Activated T-cell treated with anti-CD3 and anti-CD28 coated beads, Interleukin-2, amount 50 U/mL, for 1 hour (primary cell): ENCODE measurements at places on chromosomes 5 and 9.

- no peak for DNase-seq
Observed at GRCh38 chr9:129776566-129776937, 23.7 kb upstream of the PTGES start.

GRCh38 chr5:73322437-73323076, 126.0 kb downstream of the FOXD1 start:
- no peak for DNase-seq

DNA sequence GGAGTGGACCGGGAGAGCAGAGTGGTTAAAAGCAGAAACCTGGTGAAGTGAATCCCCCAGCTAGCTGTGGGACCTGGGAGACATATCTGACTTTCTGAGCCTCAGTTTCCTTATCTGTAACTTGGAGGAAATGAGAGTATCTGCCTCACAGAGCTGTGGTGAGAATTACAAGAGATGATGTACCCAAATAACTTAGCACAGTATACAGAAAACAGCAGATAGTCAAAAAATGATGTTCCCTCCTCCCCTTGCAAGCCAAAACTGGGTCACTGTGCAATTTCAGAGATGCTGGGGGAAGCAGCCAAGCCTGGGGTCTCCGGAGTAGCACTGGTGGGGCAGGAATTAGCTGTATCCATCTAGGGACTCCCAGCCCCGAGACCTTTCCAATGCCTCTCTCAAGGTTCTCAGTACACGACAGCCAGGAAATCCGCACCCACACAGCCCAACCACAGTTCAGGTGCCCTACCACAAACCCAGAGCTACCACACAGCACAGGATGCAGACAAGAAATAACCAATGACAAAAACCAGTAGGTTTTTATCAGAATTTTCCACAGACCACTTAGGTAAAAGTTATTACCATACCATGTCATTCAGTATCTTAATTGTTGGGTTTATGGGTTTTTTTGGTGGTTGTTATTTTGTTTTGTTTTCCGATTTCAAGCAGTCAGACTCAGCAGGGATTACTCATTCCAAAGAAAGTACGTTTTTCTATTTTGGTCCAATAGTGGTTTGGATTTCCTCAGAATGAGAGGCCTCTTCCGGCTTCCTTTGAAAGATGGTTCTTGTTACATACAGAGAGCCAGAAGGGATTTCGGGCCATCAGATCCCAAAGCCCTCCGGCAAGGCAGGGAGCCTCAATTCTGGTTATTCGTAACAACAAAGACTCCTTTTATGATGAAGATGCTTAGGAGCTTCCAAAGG, 4.9 kb upstream of the HRH2 start:
- DNase-seq: peak; percentile 70

DNA sequence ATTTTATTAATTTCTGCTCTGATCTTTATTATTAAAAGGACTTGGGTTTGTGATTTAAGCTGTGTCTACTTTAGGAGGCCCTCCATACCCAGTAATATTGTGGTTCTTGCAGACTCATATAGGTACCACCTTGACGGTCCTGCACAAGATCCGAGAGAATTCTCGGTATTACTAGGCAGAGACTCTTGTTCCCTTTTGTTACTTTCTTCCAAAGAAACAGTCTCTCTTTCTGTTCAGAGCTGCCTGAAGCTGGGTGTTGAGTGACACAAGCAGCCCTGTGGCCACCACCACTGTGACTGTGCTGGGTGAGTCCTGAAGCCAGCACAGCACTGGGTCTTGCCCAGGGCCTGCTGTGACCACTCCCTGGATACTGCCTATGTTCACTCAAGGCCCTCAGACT, 666.6 kb downstream of the SEMA5A start:
- DNase-seq: no peak

DNA sequence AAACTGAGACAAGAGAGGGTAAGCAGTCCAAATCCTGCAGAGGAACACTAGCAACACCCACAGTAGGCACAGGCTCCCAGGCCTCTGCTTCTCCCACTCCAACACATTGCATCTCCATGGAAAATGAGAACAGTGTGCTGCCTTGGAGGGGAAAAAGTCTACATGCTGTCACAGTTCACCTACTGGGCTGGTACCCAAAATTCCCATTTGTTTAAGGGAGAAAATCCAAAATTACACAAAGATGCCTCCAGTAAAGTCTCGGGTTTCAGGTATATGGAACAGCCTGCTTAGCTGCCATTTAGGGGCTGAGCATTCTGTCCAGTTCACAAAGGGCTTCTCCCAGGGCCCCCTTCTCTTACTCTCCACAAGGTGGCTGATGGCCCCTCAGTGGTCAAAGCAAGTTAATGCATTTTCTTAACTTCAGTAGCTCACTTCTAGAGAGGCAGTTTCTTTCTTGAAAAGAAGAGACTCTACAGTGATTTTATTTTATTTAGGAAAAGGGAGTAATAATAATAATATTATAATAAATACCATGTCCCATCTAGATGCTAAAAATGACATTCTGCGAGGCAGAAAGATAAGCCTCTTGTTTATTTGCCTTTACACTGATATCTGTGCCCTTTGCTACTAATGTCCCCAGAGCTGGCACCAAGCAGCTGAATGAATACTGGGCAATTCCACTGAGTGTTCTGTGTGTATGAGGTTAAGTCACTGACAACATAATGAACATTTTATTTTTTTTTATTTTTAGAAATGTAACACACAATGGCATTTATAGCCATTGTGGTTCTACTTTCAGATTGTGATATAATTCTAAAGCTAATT, 89.4 kb downstream of the RGS7BP start:
- no peak for DNase-seq

- DNase-seq: peak; percentile 82
Observed at GRCh38 chr5:180802325-180803180, at the start of gene MGAT1. Gene MGAT1 (minus strand): TSS chr5:180802806. CDS start chr5:180792971, 9,835 bp downstream.

- no peak for DNase-seq
Observed at GRCh38 chr9:95459851-95460517, 56.8 kb downstream of the PTCH1 start.
